SK-N-DZ (cell line): ENCODE measurements at places on chromosomes 2 and 18.

DNA sequence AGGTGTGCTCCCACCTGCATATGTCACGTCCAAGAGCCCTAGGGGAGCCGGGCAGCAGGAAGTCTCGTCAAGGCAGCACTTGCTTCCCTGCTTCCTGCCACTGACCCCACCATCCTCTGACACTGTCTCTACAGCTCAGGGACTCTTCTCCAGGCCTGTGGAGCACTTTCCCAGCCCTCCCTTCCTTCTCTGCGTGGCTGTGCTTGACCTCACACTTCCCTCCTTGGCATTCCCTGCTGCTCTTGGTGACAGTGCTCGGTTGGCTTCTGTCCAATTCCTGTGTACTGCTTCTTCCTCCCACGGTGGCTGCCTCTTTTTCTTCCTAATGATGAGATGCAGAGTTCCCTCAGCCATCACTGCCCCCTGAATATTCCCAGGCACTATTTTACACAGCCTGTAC is 2.8 kb downstream of the CIDEA start:
- DNase-seq = no peak

GRCh38 chr18:9860682-9861081 is 25.1 kb upstream of the TXNDC2 start:
- no peak for DNase-seq

- no peak for DNase-seq
These were observed 24.5 kb upstream of the KCNE4 start for GRCh38 chr2:223027442-223027841.

- no peak for DNase-seq
These were observed 41.0 kb downstream of the MRPL35 start for GRCh38 chr2:86240251-86240650.

- DNase-seq = peak; percentile 36
These were observed 10.1 kb downstream of the SRSF7 start for GRCh38 chr2:38740851-38741731.

DNA sequence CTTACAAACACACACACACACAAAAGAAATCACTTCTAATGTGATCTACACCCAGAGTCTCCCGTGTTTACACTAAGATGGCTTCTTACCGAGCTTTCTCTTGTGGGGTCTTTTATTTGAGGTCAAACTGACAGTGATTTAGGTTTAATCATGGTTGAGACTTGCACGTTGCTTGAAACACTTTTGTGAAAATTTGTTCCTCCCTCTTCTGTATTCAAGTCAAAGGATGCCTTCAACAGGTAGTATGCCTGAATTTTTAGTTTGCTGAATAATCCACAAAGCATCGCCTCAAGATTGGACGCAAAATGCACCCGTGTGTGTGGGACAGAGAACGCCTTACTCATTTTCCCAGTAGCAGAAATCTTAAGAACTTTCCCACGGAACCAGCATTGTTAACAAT is 4.0 kb upstream of the ZNF516 start:
- DNase-seq = no peak

DNA sequence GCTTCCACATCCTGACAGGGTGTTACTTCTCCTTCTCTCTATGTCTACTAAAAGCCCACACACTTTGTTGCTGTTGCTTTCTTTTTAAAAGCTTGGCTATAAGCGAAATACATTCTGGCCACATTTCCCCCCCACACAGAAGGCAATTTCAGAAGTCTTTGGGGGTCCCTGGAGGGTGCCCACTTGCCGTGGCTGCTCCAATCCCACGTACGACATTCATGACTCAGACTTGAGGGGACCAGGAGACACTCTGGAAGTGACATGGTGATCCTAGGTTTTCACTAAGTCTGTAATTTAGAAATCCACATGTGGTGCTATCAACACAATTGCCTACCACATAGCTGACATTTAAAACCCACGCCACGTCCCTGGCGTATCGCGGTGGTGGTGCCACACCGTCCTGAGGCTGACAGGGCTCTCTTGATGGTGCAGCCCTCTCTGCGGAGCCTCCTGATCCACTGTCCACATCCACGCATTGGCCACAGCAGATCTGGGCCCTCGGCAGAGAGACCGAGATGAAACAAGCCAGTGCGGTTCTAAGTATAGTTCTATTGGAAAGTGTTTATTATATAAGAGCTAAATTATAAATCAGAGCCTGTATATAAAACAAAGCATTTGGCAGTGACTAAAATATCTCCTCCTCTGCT is 42.4 kb downstream of the CYP27C1 start:
- no peak for DNase-seq

- no peak for DNase-seq
These were observed 513.2 kb downstream of the RNF144A start for GRCh38 chr2:7430421-7430868.

GRCh38 chr18:48852292-48852691 is 98.5 kb downstream of the SMAD7 start:
- DNase-seq = no peak
